ENCODE measurements at places on chromosomes 12 and 14. TPM values are rescaled to one million over a fixed set of nuclear protein-coding genes. Genes with fewer than 3 reads are reported as not detected.

CIDEB gene
- not detected for total RNA-seq

DNA sequence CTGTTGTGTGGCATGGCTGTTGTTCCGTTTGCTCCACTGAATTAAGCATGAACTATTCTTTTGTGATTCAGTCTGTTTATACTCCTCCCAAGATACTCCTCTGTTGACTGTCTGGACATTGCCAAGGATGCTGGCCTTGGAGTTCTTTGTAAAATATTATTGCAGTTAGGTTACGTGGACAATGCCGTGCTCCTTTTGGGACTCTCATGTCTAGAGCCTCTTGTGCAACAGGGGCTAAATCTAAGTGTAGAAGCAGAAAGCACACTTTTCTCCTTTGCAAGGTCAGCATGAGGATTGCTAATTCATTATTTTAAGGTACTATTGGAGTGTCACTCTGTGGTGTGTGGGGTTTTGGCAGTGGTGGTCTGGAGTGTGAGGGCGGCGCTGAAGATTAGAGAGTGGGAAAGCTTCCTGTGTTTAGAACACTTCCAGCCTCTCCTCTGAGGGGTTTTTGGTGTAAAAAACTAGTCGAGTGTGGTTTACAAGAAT lies 125.4 kb downstream of the SAMD4A start:
- no peak for DNase-seq

DNA sequence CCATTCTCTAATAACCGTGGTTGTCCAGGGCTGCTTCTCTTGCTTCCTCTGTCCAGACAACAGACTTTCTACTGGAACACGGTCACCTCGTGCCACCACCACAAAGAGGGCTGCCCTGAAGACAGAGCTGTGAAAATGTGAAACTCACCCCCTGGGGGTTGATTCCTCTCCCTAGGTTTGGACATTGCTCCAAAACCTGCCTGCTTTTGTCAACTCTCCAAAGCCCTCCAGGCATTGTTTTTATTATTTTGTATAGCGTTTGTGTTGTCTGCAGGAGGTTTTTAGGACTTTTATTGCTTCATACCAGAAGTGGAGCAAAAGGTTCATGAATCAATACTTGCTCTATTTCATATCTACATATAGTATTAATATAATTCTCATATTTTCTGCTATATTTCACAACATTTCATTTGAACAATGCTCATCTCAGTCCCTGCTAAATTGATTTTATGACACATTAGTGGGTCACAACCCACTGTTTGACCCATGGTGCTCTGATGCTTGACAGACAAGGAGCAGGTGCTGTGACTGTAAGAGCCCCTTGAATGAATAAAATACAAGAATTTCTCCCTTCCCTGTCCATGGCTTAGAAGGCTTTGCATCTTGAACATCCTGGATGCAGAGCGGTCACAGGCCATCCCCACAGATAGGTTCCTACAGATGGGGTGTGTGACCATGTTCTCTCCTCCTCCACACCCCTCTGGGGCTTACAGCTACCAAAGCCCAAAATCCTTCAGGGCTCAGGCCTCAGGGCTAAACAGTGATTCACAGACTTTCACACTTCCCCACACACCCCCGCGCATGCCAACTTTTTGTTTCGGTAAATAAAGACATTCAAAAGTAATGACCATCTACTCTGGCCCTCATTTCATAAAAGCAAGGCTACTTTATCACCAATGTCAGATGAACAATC lies 20.6 kb upstream of the EML1 start:
- DNase-seq = no peak

DNA sequence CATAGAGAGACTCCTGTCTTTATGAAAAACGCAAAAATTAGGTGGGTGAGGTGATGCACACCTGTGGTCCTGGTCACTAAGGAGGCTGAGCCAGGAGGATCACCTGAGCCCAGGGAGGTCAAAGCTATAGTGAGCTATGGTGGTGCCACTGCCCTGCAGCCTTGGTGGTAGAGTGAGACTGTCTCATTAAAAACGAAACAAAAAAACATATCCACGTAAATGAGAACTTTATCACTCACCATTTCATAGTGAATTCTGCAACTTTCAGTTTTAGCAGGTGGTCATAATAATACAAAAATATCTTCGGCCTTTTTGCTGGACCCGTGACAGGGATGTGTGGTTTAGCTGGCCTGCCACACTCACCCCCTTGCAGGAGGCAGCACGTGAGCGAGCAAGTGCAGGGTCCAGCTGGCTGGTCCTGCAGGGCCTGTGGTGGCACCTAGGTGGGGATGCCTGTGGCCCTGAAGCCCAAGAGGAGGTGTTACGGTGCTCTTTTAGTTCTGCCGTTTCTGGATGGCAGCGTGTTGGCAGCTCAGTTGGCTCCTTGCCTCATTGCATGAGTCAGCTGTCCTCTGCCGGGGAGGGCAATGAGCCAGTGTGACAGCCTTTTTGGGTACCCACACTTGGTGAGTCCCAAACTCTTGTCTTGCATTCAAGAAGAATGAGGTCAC lies 1330.7 kb upstream of the TMEM132C start:
- DNase-seq = no peak

GRCh38 chr12:27428466-27428865 lies 18.1 kb upstream of the SMCO2 start:
- no peak for DNase-seq
